ENCODE measurements at places on chromosomes 7 and 10. TPM values are rescaled to one million over a fixed set of nuclear protein-coding genes. Genes with fewer than 3 reads are reported as not detected.

The TUBB8 gene
- 1.3 TPM for polyA plus RNA-seq

DNA sequence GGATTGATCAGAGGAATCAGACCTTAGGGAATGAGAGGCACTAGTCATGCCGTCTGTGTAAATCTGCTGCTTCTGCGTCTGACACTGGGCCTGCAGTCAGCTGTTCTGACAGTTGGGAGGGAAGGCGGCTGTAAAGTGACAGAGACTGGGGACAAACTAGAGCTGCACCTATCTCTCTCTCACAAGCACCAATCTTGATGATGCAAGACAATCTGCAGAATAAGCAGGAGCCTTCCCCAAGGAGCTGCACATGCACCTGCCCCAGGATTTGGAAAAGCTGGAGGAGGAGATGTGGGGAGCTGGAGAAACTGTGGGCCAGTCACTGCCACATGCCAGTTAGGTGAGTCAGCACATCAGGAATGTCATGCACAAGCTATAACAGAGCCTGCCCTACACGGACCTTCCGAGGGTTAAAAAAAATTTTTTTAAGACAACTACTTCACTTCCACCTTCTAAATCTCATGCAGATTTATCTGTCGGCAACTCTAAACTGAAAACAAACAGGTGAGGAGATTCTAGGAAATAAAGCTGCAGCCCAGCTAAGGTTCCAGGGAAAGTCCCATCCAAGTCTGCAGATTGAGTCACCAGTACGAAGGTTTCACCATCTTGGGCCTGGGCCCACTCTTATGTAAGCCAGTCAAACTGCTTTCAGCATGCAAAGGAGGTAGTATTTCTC, 39.2 kb downstream of the ENO4 start:
- no peak for DNase-seq

- DNase-seq = no peak
These were observed 46.2 kb downstream of the ZNF438 start for GRCh38 chr10:30985512-30985911.

- DNase-seq = no peak
These were observed 150.4 kb upstream of the PRPS1L1 start for GRCh38 chr7:18177815-18178660.

The CALML5 gene
- polyA plus RNA-seq = not detected

DNA sequence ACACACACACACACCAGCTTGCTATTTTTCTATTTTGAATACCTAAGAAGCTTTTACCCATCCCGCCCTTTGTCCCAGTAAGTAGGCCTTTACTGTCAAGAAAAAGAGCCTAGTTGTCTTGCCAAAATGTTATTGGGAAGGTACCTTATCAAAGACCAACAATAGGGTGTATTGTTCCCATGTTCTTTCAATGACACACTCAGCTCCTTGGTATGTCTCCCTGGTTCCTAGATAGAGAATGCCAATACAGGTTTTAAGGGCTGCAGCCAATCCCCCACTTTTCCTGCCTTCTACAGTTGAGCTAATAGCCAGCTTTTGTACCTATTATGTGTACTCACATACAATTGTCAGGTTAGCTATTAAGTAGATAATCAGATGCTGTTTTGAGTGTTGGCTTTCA, 92.0 kb upstream of the LRRTM3 start:
- DNase-seq = no peak

The RELN gene
- polyA plus RNA-seq = 15.5 TPM

GRCh38 chr7:100400656-100401055, 27.4 kb downstream of the PILRA start:
- no peak for DNase-seq

The UNC5B gene
- polyA plus RNA-seq = 19.0 TPM

DNA sequence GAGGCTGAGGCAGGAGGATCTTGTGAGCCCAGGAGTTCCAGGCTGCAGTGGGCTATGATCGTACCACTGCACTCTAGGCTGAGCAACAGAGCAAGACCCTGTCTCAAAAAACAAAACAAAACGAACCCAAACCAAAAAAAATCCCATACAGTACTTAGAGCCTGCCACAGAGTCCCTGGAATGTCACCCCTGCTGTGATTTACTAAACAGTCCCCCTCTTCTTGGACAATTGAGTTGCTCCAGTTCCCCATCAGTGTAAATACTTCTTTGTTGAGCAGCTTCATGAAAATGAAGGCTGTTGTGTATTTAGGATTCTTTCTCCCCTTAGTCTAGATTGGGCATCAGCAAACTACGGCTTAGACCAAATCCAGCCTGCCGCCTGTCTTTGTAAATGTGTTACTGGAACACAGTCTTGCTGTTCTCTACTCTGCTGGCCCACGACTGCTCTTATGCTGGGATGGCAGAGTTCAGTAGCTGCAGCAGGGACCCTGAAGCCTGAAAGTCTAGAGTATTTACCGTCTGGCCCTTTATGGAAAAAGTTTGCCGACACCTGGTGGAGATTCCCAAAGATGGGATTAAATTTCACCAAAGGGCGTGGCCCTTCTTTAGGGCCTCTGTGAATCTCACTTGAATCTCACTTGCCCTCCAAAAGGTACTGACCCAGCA, 57.8 kb downstream of the PALD1 start:
- no peak for DNase-seq

DNA sequence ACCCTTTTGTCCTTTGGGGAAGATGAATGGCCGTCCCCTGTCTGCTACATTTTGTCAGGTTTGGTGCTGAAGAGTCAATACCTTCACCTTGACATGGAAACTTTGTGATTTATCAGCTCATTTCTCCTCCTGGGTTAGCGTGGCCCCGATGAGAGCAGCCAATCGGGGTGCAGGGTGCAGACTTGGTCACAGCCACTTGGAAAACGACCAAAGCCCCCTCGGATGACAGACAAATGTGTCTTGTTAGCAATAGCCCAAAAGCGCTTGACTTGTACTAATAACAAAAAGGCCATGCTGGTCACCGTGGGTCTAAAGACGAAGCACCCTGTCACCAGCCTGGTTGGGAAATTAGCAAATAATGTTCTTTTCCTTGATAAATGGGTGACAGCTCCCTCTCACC, 103.7 kb downstream of the EBF3 start:
- no peak for DNase-seq

DNA sequence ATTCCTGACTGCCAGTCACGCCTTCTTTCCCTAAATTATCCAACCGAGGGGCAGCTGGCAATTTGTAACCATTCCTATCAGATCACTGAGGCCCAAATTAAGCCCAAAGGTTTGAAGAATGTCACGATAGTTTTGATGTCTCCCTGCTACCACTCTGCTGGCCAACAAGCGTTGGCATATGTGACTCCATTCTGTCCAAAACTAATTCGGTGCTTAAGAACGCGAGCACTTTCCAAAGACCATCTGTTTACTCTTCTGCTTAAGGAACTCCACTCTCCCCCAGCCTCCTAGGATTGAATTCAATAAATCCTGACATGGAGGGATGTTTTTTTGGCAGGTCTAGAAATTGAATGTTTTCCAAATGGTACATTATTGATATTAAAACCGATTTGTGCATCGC, 131.5 kb upstream of the CTBP2 start:
- no peak for DNase-seq

DNA sequence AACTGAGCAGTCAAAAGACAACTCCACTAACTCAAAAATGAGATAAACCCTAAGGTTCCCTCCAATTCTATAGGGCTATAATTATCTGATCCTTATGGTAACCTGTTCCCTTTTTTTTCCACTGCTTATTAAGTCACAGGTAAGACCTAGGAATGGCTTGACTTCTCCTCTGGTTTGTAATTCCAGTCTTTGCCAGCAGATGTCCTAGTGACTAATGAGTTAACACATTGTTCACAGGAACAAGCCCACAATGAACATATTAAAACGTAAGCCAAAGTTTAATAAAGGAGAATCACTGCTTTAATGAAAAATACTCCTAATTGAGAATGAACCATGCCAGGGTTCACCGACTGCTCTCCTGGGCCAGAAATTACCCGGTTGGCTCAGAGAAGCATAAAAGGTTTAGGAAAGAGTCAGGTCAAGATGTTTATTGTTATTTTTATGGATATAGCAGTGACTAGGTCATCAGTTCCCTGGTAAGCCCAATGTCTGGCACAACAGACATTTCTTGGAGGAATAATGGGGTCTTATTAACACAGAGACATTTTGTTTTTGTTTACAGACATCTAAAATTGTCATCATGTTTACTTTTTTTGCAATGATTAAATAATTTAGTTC, 120.1 kb downstream of the ELAPOR2 start:
- DNase-seq = no peak

The UPK3B gene
- polyA plus RNA-seq = 24.9 TPM

The HABP2 gene
- 1.1 TPM for polyA plus RNA-seq

The TRIL gene
- polyA plus RNA-seq = 35.7 TPM

DNA sequence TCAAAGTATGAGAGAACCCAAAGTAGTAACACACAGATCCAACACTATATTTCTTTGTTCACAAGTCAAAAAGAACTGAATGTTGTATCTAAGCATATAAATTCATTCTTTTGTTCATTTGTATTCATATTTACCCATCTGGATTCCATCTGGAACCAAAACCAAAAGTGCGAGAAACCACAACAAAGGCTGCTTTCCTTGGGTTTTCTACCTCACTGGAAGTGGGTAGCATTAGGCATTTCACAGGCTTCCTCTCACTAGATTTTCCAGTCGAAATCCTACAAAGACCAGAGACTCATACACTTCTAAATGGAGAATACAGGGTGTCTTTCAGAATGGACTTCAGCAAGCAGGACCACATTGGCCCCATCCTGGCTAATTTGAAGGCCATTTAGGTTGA, 109.8 kb upstream of the WNT16 start:
- no peak for DNase-seq

DNA sequence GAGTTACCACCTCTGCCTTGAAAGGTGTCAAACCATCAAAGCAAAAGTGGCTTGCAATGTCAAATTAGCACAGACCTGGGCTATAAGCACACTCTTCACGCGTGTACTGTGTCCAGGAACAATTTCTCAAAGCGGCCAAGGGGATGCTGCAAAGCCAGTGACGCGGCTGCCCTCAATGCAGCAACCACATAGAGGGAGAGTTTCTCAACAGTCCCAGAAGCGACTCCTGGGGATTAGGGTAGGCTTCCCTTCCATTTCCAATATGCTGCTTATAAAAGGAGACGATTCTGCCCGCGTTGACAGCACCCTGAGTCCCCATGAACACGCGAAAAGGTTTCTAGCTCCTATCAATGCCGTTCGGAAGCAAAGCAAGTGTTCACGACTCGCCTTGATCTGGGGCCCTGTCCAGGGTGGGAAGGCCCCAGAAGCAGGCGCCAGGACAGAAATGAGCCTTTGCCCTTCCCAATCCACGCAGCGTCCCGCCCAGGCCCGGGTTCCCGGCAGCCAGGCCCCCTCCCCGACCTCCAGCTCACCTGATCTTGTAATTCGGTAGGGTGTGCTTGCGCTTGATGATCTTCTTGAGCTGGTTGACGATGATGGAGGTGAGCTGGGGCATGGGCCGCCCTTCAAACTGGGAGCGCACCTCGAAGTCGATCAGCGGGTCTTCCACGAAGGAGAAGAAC, 1.3 kb downstream of the PDZD8 start:
- DNase-seq = peak; percentile 60

- no peak for DNase-seq
These were observed 54.5 kb downstream of the WDR37 start for GRCh38 chr10:1110674-1111119.

The RAMP3 gene
- 22.8 TPM for polyA plus RNA-seq

DNA sequence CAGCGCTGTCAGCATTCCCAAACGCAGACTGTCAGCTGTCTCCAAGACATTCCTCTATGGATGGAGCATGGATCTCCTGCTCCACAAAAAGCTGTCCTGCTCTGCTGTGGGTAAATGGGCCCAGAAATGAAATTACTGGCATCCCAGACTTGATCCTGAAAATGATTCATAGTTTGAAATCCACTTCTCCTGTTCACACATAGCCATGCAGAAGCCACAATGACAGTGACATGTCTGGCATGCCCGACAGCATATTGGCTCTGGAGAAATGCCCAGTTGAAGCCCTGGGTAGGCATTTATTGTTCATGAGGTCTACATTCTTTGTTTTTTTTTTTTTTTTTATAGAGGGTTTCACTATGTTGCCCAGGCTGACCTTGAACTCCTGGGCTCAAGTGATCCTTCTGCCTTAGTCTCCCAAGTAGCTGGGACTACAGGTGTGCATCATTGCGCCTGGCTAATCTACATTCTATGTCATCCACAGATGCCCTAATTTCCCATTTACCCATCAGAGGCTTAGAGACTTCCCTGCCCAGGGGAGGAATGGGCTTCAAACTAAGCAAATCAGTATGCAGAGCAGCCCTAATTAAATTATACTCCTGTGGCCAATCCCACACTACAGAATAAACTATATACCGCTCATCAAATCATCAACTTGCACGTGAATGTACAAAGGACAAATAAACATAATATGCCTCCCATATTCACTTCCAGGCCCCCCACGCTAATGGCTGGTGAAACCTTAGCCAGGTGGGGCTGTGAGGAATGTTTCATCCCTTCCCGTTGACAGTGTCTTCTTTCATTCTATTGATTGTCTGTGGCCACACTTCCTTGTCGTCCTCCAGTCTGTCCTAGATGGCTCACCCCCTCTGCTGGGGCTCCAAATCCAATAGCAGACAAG, 61.8 kb upstream of the EEPD1 start:
- DNase-seq = no peak

The ADRB1 gene
- polyA plus RNA-seq = 1.2 TPM

DNA sequence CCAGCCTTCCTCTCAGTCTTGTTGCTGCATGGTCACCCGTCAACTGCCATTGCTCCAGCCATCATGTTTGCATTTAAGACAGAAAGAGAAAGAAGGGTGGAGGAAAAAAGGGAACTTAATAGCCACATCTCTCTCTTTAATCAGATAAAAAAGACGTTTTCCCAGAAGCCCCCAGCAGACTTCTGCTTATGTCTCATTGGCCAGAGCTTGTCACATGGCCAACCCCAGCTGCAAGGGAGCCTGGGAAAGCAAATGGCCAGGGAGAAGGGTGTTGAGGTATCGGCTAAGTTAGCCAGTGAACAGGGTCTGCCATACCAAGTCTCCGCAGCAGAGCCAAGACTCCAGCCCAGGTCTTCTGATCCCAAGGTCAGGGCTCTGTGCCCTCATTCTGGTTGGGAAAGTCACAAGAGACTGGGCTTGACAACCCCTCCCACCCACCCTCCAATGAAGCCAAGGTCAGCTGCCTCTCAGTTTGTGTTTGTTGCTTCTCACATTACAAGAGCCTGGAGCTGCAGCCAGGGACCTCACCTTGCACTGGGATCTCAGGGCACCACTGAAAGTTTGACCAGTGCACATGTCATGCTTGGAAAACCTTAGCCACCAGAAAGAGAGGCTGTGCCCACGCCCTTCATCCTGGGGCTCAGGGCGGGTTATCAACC, 80.3 kb upstream of the LYZL2 start:
- DNase-seq = no peak

The LRRD1 gene
- 0.71 TPM for polyA plus RNA-seq

The PLEKHA1 gene
- polyA plus RNA-seq = 42.4 TPM

The TMEM196 gene
- polyA plus RNA-seq = 0.07 TPM

GRCh38 chr10:79243181-79244067, 103.8 kb upstream of the PPIF start:
- no peak for DNase-seq

GRCh38 chr7:23622506-23622925, 25.3 kb downstream of the CCDC126 start:
- no peak for DNase-seq

DNA sequence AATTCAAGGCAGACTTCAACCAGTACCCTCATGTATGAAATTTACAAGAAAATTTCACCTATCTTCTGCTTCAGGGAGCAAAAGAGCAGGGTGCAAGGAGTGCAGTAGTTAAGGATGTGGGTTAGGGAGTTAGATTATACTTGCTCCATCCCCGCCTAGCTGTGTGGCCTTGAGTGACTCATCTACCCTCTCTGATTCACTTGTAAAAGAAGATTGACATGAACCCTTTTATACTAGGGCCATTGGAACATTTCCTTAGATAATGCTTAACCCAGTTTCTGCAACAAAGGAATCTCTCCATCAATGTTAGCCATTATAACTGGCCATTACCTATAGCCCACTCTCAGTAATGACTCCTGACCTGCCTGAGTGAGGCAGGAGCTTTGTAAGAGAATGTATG, 10.2 kb upstream of the HSPA12A start:
- no peak for DNase-seq

The RHOBTB1 gene
- 52.8 TPM for polyA plus RNA-seq

The SPDYE5 gene
- polyA plus RNA-seq = 3.8 TPM

Data from left lung (tissue), 14 donors.